ENCODE measurements at places on chromosomes 3 and 15.
A peak's percentile ranks its signal among the peaks of the same experiment; 100 is the strongest.

DNA sequence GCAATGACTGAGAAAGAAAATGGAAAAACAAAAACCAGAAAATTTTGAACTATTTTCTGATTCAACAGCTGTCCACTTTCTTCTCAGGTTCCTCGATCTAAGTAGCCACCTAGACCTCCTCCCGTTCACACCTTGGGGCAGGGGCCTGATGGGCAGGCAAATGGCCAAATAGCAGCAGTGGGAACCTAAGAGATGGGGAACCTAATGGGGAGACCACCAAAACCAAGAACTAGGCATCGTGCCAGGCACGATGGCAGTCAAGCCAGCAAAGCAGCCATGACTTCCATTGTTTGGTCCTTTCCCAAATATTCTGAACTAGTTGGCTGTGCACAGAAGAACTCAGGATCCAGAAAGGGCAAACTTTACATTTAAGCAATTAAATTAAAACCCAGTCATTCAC lies 57.1 kb downstream of the CAPN7 start:
- DNase-seq = no peak

- no peak for DNase-seq
Observed at GRCh38 chr15:56699743-56700142, 33.6 kb downstream of the ZNF280D start.

DNA sequence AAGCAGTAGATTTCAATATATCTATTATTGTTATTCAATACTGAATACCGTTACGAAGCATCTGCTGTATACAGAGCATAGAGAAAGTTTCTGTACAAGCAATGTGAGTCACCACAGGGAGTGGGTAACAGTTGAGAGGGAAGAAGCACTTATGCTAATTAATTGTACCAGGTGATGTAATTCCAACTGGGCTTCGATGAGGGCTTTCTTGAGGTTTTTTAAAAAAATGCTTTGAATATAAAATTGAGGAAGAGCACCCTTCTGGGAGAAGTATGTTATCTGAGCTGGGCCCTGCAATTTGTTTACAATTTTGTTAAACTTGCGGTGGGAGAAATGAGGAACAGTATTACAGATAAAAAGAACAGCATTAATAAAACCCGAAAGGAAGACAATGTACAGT lies 197.9 kb downstream of the TPRG1 start:
- DNase-seq = no peak

DNA sequence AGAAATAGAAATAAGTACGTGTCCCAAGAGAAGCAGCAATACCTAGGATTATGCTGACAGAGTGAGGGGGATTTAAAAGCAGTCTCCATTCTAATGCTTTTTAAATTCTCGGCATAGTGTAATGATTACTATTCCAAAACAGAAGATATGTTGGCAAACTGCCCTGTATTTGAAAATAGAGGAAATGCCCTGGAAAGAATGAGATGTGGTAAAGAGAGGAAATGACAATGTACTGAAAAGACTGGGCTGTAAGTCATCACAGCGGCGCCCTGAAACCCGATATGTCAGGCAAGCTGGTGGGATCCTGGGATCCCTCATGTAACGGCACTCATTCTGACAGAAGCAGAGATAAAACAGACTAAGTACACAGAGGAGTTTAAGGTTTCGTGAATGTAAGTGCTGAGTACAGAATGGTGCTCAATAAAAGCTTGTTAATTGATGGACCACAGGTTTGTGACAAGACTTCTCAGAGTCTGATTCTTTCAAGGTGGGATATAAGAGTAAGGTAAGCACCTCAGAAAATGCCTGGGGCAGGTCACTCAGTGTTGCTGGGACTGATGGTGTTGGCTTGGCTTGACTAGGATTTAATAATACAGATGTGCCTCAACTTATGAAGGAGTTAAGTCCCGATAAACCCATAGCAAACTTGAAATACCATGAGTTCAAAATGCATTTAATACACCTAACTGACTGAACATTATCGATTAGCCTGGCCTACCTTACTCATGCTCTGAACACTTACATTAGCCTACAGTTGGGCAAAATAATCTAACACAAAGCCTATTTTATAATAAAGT lies 91.4 kb downstream of the NFKBIZ start:
- DNase-seq = peak; percentile 97

GRCh38 chr3:119388577-119388976 lies 74.8 kb downstream of the TMEM39A start:
- DNase-seq = no peak

DNA sequence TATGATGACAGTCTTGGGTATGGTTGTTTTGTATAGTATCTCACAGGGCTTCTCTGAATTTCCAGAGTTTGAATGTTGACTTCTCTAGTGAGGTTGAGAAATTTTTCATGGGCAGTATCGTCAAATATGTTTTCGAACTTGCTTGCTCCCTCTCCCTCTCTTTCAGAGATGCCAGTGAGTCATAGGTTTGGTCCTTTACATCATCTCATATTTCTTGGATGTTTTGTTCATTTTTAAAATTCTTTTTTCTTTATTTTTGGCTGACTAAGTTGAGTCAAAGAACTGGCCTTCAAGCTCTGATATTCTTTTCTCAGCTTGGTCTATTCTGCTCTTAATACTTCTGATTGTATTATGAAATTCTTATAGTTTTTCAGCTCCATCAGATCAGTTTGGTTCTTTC lies 282.3 kb upstream of the NECTIN3 start:
- DNase-seq = no peak

GRCh38 chr15:81333363-81333762 lies 9.4 kb upstream of the STARD5 start:
- DNase-seq = no peak

DNA sequence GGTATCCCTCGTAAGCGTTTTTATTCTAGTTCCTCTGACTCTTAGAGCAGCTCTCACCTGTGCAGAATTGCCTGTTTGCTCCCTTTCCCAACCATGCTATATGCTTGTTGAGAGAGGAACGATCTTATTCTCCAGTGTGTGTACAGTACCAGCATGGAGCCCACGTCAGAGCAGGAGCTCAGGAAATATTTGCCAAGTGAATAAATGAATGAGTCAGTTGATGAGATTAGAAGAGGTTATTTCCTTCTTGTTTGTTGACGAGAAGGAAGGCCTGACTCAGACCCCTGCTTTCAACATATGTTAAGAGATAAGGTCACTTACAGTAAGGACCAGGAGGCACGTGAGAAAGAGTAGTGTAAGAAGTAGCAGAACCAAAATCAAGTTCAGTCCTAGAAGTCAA lies 106.3 kb upstream of the ABHD17C start:
- no peak for DNase-seq

DNA sequence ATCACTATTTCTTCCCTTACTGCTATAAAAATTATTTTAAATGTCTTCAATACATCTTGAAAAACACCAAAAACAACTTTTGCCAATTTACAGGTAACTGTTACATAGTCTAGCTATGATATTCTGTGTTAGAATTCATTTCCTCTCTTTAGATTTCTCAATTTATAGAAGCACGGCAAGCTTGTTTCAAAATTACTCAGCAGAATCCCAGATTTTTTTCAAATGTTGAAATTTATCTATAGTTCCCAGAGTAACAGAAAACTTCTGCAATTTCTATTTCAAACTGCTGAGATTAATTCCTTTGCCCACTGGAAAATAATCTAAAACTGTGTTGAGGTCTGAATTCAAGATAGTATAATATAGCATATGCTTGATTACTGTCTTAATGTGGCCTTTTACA lies 41.2 kb downstream of the CCPG1 start:
- DNase-seq = no peak

GRCh38 chr3:31322460-31322859 lies 210.3 kb upstream of the STT3B start:
- DNase-seq = no peak

GRCh38 chr15:63157118-63157843 lies at the start of gene RPS27L:
Gene RPS27L (minus strand): TSS chr15:63157477. CDS start chr15:63157405, 72 bp downstream.
- DNase-seq = peak; percentile 66

GRCh38 chr15:55407498-55408011 lies 604 bp downstream of the CCPG1 start:
- no peak for DNase-seq

DNA sequence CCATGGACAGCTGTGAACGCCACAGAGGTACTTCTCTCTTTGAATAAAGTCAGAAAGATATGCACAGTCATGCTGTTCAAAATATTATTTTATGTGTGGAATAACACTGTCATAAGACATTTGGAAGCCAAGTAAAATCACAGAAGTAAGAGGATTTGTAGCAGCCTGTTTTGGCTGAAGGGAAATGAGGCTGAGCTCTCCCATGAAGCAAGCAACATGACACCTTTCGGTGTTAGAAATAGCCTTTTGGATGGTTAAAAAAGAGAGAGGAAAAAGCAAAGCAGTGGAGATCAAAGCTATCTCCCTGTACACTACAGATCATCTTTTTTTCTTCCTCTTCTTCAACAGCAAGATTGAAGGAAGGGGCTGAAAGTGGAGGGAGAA lies 755.3 kb downstream of the ROBO1 start:
- no peak for DNase-seq

DNA sequence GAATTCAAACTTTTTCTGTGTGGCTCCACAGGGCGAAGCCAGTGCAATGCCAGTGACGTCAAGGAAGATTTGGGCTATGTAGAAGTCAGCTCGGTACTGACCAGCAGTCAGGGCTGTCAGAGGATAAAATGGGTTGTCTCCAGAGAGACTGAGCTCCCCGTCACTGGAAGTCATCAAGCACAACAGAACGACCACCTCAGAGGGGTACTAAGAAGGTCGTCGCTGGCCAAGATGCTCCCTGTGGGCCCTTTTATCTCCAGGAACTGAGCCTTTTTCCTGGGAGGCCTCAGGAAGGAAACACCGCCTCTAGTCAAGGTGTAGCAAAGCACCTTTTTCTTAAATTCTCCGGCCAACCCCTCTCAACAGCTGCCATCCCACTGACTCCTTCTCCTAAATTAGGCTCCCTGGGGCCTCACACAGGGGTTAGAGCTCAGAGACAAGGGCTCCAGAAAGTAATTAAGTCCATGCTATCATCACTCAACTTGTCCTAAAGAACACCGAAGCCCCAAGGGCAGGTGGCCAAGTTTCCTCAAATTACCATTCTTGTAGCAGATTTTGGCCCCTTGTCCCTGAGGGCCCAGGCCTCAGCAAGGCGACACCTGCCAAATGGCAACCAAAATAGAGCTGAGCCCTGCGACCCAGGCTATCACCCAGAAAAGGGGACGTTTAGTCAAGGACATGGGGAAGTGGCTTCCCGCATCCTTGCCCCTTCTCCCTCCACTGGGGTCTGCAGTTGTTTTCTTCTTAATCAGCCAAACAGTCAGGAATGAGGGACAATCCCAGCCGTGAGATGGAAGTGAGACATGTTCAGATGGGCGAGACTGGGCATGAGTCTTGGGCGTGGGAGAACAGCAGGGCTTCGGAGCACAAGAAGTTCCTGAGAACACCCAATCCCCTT lies 48.0 kb downstream of the SSUH2 start:
- no peak for DNase-seq
